ENCODE measurements at places on chromosomes 7 and 10. TPM values are rescaled to one million over a fixed set of nuclear protein-coding genes. Genes with fewer than 3 reads are reported as not detected.

DNA sequence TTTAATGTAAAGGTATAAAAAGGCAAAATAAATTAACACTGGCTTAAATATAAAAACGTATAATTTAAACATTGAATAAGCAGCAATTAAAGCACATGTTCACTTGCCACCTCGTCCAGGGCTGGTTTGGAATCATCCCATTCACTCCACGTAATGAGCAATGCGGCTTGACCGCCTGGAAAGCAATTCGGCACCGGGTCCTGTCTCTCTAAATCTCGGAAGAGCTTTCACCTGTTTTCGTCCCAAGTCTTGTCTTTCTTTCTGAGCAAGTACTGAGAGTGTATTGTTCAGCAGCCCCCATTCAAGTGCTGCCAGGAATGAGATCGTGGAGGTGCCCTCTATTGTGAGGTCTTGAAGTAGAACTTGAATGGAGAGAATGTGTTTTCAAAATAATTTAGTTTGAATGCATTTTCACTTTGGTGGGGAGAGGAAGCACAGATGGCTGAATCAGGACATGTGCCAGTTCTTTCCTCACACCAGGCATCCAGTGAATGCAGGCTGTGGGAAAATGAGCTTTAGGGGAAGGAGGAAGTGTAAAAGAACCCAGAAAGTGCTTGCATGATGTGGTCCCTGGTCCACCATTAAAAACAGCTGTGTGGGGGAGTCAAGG is 515.2 kb downstream of the REEP3 start:
- DNase-seq = peak; percentile 98

GRCh38 chr7:112905950-112906349 is 115.8 kb upstream of the TMEM168 start:
- no peak for DNase-seq

UBE2D1 gene
- 15.6 TPM for polyA plus RNA-seq

DNA sequence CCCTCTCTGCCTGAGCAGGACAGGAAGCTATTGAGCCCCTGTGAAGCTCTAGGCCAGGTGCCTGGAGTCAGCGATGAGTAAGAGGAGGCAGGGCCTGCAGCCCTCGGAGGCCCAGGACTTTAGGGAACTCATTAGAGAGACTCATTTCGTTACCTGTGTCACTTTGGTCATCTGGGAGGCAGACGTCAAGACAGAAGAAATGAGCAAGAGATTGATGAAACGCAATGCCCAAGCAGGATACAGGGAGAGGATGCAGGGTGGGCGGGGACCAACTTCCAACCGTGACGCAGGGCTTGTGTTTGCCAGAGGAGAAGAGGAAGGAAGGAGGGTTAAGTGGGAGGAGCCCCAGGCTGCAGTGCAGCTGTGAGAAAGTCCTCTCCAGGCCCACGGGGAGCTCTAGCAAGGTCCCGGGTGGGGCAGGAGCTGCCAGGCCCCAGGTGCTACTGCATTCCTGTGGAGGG is 26.4 kb upstream of the GNA12 start:
- DNase-seq = no peak

CPED1 gene
- polyA plus RNA-seq = 0.22 TPM

NUTM2E gene
- polyA plus RNA-seq = not detected

GNGT1 gene
- polyA plus RNA-seq = not detected

- peak; percentile 37 for DNase-seq
Observed at GRCh38 chr7:132755538-132756483, 179.5 kb upstream of the PLXNA4 start.

DNA sequence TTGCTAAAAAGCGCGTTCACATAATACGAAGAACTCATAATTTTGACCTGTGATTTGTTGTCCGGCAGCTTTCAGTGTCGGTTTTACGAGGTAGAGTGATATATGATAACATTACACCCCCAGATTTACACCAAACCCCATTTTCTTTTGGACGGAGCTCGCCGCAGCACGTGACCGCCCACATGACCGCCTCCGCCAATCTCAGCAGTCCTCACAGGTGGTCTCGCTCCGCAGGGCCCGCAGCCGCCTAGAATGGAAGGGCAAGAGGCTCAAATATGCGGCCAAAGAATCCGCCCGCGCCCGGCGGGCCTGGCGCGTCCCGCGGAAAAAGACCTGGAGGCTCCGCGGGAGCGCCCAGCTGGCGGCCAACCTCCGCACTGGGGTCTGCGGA is at the start of gene HOXA7:
Gene HOXA7, minus strand, starts transcription at position 168 of the 391 bp plus-strand sequence. Its CDS starts 130 bp downstream, at position 38.
- DNase-seq = peak; percentile 74

- DNase-seq = no peak
Observed at GRCh38 chr7:51251290-51251689, 65.3 kb downstream of the COBL start.

MRC1 gene
- 2.3 TPM for polyA plus RNA-seq

- DNase-seq = no peak
Observed at GRCh38 chr7:14305233-14305866, 315.9 kb upstream of the ETV1 start.

C10orf88 gene
- 6.1 TPM for polyA plus RNA-seq

- peak; percentile 47 for DNase-seq
Observed at GRCh38 chr10:127228195-127228787, 31.9 kb upstream of the INSYN2A start.

FAM241B gene
- 33.9 TPM for polyA plus RNA-seq

NPS gene
- polyA plus RNA-seq = not detected

- DNase-seq = no peak
Observed at GRCh38 chr10:67621834-67622233, 74.2 kb downstream of the CTNNA3 start.

ELN gene
- 61.1 TPM for polyA plus RNA-seq

DNA sequence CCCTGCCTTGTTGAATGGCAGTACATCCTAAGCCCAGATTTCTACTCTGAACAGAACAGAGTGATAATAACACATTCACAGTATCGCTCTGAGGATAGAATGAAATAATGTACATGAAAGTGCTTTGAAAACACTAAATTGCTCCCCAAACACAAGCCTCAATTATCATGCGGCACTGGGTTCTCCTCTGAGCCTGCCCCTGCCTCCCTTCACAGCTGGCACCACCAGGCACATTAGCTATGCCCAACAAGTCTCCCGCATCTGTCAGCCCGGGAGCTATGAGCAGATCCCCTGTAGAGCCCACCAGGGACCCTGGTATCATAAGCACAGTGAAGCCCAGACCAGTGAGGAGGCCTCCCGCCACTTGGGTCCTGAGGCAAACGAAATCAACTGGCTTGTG is 405.5 kb downstream of the GRID1 start:
- DNase-seq = no peak

CDH23 gene
- polyA plus RNA-seq = 5.9 TPM

GRCh38 chr10:71975871-71976725 is 11.9 kb downstream of the CHST3 start:
- DNase-seq = peak; percentile 51

DNA sequence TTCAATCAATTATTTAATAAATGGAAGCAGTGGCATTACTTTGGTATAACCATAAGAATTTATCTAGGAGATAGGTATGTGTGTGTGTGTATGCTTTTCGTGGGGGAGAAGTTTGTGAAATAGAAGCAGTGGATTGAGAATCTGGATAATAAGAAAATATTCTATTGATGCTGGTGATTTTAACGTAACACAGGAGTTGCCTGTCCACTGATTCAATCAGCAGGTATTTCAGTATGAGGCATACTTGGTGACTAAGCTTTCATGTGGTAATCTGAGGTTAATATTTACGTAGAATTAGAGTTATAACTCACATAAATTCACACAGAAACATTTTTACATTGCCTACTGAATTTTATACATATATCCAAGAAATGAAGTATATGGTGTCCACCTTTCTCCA is 568.0 kb downstream of the ZWINT start:
- no peak for DNase-seq

DNA sequence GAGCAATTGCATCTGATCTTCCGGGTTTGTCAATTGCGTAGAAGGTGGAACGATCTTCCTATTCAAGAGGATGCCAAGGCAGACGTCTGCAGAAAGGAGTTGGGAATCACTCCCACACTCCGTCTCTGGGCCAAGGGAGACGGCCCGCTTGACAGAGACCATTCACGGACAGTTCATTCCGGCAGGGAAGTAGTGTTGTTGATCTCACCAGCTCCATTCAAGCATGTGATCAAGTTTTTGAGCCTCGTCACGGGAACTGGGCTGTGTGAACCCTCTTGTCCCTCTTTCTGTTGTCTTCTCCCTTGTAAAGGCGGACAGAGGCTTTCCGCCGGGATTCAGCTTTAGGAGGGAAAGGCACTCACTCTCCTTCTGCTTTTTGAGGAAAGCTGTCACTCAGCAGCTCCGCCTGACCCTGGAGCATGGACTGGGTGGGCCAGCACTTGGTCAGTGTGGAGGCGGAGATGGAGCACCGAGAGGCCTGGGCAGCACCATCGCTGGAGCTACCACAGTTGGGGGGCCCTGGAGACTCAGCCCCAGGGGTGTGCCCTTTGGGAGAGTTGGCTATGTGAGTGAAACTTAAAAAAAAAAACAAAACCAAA is 44.9 kb downstream of the SPDYE5 start:
- no peak for DNase-seq

DNA sequence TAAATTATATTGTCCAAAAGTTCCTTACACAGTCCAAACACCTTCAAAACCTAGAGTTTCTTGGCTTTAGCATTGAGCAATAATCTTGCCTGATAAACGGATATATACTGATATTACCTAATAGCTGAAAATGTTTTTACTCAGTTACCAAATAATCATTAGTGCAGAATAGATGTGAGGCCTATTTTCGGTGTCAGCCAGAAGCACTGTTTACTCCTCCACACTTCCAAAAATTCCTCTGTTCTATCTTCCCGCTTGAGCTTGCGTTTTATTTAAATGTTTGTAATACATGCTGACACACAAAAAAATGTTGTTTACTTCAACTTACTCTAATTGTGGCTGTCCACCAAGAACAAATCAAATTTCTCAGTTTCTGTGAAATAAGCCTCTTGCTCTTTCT is 606.2 kb upstream of the TEX47 start:
- DNase-seq = no peak

DNA sequence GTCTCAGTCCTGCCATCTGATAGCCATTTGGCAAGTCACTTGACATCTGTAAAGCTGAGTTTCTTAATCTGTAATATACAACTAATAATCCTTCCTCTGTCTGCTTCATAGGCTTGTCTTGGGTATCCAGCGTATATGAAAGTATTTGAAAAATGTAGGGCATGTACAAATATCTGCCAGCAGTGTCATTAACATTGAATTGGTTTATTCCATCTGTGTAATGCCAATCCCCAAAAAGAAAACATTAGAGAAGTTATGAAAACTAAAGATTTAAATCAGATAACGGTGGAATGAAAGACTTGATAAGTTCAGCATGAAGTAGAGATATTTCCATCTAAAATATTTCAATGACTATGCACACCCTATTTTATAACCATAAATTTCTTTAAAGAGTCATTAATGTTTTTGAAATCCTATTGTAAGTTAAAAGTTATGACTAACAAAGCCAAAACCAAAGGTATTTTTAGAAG is 9.8 kb upstream of the RTKN2 start:
- no peak for DNase-seq

- no peak for DNase-seq
Observed at GRCh38 chr10:8039321-8039881, 15.1 kb upstream of the GATA3 start.

GRCh38 chr7:111030336-111030735 is 60.6 kb upstream of the LRRN3 start:
- DNase-seq = no peak

GRCh38 chr7:96144260-96144526 is 177.7 kb downstream of the SLC25A13 start:
- DNase-seq = no peak

- DNase-seq = no peak
Observed at GRCh38 chr10:92789067-92789466, 59.3 kb upstream of the EXOC6 start.

DNA sequence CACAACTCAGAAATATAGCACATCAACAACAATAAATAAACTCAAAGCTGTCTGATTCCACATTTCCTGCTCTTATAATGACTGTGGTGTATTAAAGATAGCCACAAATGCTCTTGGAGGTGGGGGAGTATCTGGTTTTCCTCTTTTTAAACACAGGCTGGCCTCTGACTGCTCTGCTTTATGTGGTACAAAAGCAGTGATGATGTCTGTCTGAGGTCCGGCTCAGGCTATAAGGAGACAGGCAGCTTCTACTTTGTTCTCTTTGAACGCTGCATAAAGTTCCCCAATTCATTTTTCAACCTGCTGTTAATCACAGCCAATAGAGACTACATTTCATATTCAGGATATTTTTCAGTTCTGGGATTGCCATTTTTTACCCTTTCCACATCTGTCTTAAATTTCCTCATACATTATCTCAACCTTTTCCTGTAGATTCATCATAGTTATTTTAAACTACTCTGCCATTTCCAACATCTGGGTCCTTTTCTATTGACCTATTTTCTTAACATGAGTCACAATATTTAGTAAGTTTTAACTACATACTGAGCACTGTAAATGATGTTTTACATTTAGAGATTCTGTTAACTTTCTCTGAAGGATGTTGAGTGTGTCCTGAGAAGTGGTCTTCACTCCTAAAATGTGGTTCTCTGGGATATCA is 64.9 kb downstream of the CRPPA start:
- peak; percentile 3 for DNase-seq

GRCh38 chr10:108632144-108632543 is 1291.2 kb downstream of the XPNPEP1 start:
- peak; percentile 36 for DNase-seq

- DNase-seq = no peak
Observed at GRCh38 chr7:20131776-20132175, 85.4 kb downstream of the MACC1 start.

- DNase-seq = peak; percentile 87
Observed at GRCh38 chr10:34193931-34194626, 621.0 kb downstream of the PARD3 start.

GNG11 gene
- polyA plus RNA-seq = 6.1 TPM

DNA sequence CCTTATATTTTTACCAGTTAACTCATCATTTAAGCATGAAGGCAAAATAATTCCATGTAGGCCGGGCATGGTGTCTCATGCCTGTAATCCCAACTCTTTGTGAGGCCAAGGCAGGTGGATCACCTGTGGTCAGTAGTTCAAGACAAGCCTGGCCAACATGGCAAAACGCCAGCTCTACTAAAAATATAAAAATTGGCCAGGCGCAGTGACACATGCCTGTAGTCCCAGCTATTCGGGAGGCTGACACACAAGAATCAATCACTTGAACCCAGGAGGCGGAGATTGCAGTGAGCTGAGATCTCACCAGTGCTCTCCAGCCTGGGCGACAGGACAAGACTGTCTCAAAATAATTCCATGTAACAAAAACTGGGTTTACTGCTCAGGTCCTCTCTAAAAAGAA is 18.3 kb downstream of the HNRNPA2B1 start:
- no peak for DNase-seq
